ENCODE measurements at places on chromosomes 13 and 19.

- peak; percentile 50 for DNase-seq
Observed at GRCh38 chr19:1568320-1569019, at the start of gene MEX3D. Gene MEX3D (minus strand): TSS chr19:1568325. CDS start chr19:1568058, 267 bp downstream.

- DNase-seq: no peak
Observed at GRCh38 chr13:32956595-32956933, 59.7 kb upstream of the KL start.

- no peak for DNase-seq
Observed at GRCh38 chr13:24716011-24716410, 35.8 kb downstream of the ATP12A start.

- no peak for DNase-seq
Observed at GRCh38 chr13:101150998-101151397, 265.3 kb downstream of the NALCN start.

DNA sequence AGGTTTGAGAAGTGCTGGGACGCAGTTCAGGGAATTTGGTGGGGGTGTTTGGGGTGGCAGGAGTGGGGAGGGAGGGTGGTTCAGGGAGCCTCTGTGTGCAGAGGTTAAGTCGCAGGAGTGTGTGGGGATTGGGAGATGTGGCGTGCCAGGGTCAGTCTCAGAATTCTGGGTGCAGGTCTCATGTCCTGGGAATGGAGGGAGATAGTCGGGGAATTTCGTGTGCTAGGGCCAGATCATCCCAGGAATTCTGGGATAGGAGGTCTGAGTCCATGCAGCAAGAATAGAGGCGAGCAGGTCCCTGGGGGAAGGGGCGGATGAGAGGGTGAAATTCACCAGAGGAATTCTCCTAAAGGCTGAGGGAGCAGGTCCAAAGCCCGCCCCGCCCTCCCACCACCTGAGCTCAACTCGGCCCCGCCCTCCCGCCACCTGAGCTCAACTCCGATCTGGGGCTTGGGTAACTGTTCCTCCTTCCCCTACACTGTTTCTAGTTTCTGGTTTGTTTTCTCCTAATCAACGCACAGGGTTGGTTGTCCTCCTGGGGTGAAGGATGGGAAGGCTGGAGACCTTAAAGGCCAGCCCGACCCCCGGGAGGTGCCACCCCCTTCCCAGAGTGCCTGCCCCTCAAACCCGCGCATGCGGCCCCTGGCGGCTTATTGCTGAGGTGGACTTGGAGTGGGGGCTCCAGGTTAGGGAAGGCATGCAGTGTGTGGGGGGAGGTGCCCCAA, 15.2 kb downstream of the KCNC3 start:
- DNase-seq: no peak

DNA sequence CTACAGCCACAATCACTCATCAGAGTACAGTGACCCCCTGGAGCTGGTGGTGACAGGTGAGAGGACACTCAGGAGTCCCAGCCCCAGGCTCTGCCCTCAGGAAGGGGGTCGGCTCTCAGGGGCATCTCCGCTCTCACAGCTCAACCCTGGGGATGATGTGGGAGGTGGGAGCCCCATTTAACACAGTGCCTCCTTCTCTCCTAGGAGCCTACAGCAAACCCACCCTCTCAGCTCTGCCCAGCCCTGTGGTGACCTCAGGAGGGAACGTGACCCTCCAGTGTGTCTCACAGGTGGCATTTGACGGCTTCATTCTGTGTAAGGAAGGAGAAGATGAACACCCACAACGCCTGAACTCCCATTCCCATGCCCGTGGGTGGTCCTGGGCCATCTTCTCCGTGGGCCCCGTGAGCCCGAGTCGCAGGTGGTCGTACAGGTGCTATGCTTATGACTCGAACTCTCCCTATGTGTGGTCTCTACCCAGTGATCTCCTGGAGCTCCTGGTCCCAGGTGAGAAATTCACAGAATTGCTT, 1.0 kb downstream of the LILRA2 start:
- no peak for DNase-seq

GRCh38 chr13:75480671-75481175, 1.2 kb downstream of the TBC1D4 start:
- DNase-seq: no peak

GRCh38 chr13:45594227-45594626, 21.3 kb downstream of the ERICH6B start:
- no peak for DNase-seq

DNA sequence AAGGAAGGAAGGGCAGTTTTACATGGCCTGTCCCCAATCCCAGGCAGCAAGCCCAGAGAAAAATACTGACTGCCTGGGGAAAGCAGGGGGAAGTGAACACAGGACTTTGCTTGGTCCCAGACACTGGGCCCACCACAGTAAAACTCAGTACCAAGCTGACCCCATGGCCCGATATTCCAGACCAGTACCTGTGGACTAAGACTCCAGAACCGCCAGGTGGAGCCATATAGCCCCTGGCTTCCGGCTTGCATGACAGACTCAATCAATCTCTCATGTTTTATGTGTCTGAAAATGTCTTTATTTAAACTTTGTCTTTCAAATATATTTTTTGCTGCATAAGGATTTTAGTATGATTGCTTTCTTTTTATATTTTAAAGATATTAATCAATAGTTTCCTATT, 767.9 kb upstream of the SLITRK6 start:
- DNase-seq: no peak

DNA sequence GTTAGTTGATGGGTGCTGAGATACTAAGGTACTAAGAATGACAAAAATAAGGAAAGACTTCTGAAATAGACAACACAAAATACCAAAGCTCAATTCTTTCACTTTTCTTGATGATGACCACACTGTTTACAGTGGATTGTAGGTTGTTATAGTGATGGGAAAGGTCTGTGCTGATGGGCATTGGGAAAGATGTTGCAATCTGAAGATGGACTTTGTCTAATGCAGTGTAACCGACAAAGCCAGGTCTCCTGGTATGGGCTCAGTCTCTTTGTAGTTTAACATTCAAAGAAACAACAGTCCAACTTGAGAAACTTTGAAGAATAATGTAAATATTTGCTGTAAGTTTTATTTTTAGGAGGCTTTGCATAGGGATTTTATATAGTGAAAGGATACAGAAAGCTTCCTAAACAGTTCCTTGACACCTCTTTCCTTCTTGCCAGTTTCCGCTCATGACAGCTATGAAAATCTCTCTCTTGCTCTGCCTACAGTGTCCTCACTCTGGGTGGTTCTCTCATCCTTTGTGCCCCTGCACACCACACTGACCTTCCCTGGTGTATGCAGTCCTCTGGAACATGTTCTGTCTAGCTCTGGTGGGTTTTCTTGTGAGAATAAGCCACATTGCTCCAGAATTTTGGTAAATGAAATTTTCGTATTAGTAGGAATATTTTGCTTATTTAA, 172.2 kb downstream of the KCNRG start:
- DNase-seq: no peak

DNA sequence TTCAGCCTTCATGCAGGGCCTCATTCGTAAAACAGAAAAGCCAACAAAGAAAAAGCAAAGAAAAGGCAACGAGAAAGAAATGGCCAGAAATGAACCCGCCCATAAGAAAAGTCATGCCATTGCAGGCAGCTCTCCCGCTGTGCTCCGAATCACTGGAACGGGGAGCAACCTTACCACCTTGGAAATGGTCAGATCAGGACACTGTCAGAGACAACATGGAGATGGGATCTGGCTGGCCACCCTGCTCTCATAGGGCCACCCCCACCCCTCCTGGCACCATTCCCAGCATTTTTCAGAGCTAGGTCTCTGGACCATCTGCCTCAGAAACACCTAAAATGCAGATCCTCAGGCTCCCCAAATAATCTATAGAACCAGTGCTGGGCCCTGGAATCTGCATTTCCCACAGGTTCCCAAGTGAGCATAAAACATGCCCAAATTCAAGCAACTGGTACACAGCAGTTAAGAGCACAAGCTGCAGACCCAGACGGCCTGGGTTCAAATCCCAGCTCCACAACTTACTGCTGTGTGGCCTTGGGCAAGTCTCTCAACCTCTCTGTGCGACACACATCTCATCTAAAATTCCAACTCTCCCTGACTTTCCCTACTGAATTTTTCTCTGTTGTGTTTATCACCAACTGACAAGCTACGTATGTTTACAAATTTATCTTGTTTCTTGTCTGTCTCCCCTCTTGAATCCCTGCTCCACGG, 151.6 kb downstream of the IER2 start:
- no peak for DNase-seq

- DNase-seq: no peak
Observed at GRCh38 chr13:109768616-109769015, 17.8 kb downstream of the IRS2 start.

- DNase-seq: no peak
Observed at GRCh38 chr19:7856679-7857663, 17.2 kb downstream of the PRR36 start.

GRCh38 chr19:704447-704741, 4.3 kb upstream of the PALM start:
- DNase-seq: no peak

GRCh38 chr13:51000571-51001260, 91.1 kb downstream of the RNASEH2B start:
- DNase-seq: no peak
